Lower leg skin (tissue), 4 donors: ENCODE measurements at places on chromosomes 11 and 22. TPM values are rescaled to one million over a fixed set of nuclear protein-coding genes. Genes with fewer than 3 reads are reported as not detected.
A peak's percentile ranks its signal among the peaks of the same experiment; 100 is the strongest.

DNA sequence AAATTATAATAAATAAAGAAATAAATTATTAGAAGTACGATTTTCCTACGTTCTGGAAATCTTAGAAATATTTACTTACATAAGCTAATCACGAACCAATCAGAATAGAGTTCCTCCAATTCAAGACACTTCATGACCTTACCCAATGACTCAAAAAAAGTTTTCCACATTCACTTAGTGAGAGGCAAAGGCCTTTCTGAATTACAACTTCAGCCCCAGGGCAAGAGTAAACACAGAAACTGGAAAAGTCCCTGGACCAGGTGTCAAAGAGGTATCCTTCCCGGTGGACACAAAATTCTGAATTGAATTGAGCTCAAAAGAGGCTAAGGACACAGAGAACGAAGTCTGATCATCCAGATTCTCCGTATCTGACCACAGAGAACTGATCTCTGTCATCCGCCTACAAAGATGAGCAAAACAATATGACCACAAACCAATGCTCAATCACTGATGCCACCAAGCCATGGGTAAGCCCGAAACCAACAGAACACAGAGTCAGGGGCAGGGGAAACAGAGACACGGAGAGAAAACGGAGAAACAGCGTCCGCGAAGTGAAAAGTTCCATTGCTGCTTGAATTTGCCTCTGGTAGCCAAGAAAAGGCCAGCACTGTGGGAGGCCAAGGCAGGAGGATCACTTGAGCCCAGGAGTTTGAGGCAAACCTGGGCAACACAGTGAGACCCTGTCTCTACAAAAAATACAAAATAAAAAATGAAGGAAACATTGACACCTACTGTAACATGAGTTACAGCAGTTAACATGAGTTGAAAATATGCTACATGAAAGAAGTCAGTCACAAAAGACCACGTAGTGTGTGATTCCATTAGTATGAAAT lies 6.8 kb downstream of the BID start:
- no peak for DNase-seq

DNA sequence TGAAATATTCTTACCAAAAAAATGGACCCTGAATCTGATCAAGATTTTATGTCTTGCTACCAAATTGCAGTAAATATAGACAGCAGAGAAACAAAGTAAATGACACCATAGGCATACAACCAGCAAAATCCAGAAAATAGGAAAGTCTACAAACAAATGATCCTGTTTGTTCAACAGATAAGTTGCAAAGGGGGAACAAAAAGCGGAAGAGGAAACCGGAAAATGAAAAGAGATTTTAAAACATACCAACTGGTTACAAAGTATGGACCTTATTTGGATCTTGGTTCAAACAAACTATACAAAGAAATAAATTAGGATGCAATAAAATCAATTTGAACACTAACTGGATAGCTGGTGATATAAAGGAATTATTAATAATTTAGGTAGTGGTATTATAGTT lies 92.0 kb downstream of the TMPRSS5 start:
- DNase-seq, result no peak

- DNase-seq, result no peak
Observed at GRCh38 chr11:12682737-12683500, 8.7 kb downstream of the TEAD1 start.

- DNase-seq, result no peak
Observed at GRCh38 chr11:82560836-82561235, 172.8 kb downstream of the FAM181B start.

DNA sequence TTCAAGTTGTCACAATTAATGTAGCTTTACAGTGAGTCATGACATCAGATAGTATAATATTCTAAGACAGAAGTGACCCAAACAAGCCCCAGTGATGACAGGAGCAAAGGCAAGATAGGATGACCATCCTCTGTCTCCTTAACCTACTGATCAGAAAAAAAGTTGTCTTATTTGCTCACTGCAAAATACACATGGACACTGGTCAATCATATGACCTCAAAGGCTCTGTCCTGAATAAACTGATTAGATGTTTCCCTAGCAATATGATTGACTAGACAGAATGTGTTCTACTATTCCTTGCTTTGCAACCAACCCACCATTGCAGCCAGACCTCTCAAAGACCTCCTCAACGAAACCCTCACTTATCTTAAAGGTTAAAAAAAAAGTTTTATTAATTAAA lies 117.4 kb downstream of the SYN3 start:
- DNase-seq, result no peak

GRCh38 chr11:112016765-112017376 lies 8.3 kb upstream of the DLAT start:
- DNase-seq, result no peak

DNA sequence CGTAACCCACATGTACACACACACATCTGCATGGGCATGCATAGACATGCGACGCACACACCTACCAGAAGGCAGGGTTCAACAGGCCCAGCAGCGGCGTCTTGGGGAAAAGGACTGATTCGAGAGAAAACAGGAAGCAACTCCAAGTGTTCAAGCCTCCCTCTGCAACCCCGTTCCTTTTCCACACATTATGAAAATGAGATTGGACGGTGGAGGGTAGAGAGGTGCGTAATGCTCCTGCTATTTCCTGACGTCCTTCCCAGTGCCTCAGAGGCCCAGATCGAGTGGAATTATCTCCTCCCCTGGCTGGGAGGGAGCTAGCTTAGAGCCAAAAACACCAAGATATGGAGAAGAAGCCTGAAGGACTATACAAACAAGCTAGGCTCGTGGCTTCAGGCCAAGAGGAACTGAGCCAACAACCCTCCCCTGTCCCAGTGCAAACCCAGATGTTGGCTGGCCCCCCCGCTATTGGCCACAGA lies 289.2 kb downstream of the MN1 start:
- peak; percentile 65 for DNase-seq

DNA sequence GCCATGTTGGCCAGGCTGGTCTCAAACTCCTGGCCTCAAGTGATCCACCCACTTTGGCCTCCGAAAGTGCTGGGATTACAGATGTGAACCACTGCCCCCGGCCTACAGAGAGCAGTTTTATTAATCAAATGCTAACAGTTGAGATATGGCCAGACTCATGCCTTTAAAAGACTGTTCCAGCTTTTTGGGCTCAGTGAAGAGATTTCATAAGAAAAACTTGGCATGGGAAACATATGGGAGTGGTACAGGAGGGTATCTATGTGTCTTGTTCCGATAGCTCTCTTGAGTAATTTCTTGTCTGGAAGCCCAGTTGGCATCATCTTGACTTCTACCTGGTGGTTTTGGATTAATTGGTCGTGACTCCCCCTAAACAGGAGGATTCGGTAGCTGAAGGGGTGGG lies 8.2 kb upstream of the SLC37A4 start:
- DNase-seq, result no peak

GRCh38 chr11:73158356-73159051 lies 16.4 kb upstream of the FCHSD2 start:
- DNase-seq, result peak; percentile 62

DNA sequence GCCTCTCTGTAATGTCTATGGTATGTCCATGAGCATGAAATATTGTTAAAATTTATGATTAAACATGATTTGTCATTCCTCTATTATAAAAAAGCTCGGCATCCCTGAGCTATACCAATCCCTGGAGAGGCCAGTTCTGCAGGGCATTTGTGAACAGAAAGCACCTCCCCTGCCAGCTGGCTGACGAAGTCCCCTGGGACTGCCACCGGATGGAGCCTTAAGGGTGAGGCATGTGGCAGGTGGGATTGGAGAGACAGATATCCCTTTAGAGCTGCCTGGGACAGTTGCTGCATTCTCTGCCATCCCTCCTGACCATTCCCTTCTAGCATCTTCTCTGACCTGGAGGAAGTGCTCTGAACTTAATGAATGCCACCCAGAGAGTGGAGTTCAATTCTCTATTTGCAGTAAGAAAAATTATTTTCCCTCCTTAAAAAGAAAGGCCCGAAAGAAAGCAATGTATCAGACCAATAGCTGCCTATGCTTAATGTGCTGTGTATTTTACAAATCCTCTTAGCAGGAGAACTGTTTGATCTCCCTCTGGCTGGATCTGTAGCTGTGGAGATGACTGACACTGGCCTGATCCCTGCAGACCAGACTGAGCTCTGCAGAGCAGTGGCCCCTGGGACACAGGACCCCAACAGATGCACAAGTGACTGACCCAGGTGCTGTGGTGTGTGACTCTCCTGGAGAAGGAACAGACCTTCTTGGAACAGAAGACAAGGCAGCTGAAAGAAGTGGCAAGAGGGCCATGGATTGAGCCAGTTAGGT lies 219.0 kb upstream of the NAV2 start:
- DNase-seq, result no peak

Gene SYT12
- total RNA-seq, result 0.62 TPM

Gene MUC5AC
- total RNA-seq, result 0.04 TPM

Gene CACNA1I
- total RNA-seq, result 0.13 TPM

Gene TLCD5
- total RNA-seq, result 1.7 TPM

Gene OR4C6
- total RNA-seq, result not detected

Gene KCNJ1
- 0.88 TPM for total RNA-seq
